ENCODE measurements at places on chromosomes 6 and 20.

GRCh38 chr6:135128268-135128914 lies 52.7 kb upstream of the MYB start:
- DNase-seq = no peak

DNA sequence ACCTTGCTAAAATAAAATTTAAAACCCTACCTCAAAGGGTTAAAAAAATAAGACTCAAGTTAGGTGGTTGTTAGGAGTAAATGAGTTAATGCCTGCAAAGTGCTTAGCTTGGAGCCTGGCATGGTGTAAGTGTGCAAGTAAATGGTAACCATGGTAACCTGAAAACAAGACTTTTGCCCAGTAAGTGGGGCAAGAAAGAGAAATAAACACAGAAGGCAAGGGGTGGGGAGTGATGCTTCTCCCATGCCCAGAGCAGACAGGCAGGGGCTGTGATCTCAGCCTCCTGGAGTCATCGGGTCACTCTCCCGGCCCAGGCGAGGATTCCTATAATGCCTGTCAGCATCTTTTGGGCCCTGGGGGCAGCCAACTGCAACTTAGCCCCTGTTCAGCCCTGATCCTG lies 59.2 kb upstream of the SLC32A1 start:
- no peak for DNase-seq

DNA sequence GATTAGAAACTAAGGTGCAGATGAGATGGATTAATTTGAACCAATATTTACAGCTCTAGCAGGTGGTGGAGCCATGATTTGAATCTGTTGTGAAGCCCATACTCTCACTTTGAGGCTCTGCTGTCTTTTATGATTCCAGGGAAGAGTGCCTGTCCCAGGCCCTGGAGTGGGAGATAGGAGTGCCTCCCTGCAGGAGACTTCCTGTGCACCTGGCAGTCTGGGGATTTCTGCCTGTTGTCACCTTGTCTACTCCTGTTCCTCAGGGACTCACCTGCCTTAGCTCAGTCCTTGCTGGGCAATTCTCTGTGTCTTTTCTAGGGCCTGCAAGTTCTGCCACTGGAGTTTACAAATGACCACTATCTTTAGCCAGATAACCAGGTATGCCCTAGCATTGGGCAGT lies 46.3 kb downstream of the SCAND1 start:
- no peak for DNase-seq

DNA sequence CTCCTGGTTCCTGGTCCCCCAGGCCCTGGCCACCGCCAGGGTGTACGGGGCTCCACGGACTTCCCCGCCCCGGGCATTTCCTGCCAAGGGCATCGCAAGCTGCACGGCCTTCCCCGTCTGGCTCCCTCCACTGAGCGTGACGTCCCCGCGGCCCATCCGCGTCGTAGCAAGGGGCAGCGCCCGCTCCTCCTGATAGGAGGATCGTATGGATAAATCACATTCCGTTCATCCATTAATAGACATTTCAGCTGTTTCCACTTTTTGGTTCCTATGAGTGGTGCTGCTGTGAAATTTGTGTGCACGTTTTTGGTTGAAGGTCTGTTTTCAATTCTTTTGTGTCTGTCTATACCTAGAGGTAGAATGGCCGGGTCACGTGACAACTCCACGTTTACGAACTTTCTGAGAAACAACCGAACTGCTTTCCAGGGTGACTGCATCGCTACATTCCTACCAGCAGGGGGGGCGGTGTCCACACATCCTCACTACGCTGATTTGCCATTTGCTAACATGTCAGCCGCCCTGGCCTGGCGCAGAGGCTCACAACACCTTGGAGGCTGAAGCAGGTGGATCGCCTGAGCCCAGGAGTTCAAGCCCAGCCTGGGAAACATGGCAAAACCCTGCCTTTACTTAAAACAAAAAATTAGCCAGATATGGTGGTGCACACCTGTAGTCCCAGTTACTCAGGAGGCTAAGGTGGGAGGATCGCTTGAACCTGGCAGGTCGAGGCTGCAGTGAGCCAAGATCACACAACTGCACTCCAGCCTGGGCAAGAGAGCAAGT lies 37.7 kb downstream of the KCNQ2 start:
- peak; percentile 20 for DNase-seq

DNA sequence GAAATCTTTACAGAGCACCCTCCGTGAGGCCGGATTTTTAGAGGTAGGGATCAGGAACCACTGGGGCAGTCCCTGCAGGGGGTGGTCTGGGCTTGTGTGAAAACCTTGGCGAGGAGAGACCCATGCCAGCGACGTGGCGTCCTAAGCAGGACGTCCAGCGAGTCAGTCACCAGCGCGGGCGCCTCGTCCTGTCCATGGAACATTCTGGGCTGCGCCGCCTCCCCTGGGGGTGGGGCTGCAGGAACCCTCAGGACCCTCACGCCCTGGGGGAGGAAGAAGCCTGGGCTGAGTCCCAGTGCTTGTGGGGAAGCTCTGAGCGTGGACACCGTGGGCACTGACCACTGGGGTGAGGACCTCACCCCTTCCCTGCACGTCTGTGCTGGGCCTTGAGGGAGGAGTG lies 25.7 kb upstream of the DACT2 start:
- DNase-seq = no peak

DNA sequence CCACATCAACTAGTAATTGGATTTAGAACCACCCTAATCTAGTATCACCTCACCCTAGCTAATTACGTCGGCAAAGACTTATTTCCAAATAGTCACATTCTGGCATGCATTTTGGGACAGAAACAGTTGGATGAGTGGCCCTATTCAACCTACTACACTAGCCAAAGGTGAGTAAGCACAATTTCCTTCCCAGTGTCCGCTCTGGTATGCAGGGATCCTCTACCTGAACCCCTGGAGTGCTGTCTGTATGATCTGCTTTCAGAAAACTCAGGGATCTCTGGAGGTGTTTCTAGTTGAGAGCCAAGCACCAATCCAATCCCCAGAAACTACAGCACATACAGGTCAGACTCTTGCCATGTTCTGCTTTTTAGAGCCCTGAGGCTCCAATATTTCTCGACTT lies 717.4 kb upstream of the MANEA start:
- DNase-seq = no peak

- no peak for DNase-seq
These were observed 40.4 kb upstream of the NOP56 start for GRCh38 chr20:2612073-2612472.

DNA sequence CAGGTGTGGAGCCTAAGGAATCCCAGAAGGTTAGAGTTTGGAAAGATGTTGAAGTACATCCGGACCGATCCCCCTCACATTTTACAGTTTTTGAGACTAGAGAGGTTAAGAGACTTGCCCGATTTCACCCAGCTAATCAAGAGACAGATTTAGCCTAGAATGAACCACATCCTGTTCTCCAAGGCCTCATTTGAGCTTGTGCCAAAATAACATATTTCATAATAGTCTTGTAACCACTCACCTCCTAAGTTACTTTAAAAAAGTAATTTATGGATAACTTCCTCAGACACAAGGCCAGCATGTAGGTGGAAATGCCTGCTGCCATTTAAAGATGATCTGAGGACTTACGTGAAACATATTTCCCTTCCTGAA lies 39.8 kb upstream of the ARHGAP18 start:
- peak; percentile 64 for DNase-seq

GRCh38 chr6:166693880-166694279 lies 66.8 kb upstream of the RPS6KA2 start:
- no peak for DNase-seq

GRCh38 chr6:136226027-136226673 lies 24.0 kb downstream of the MTFR2 start:
- no peak for DNase-seq

GRCh38 chr20:32742322-32743236 lies 688 bp downstream of the COMMD7 start:
- DNase-seq = no peak

GRCh38 chr6:161064915-161065314 lies 73.3 kb downstream of the MAP3K4 start:
- DNase-seq = no peak

Measured in GM04504 (cell line).